ENCODE measurements at places on chromosomes 6 and 20. TPM values are rescaled to one million over a fixed set of nuclear protein-coding genes. Genes with fewer than 3 reads are reported as not detected.
A peak's percentile ranks its signal among the peaks of the same experiment; 100 is the strongest.

- DNase-seq, result no peak
- H3K27me3 ChIP-seq, result no peaks in the 10 kb centered on the region
- no peak overlapping the region for H3K4me3 ChIP-seq
- no peaks in the 10 kb centered on the region for H3K36me3 ChIP-seq
- no peaks in the 10 kb centered on the region for H3K4me1 ChIP-seq
- no peak overlapping the region for H3K27ac ChIP-seq
Measured at GRCh38 chr6:99980741-99981140, 13.3 kb downstream of the MCHR2 start.

GRCh38 chr6:98847779-98848538, 13.6 kb downstream of the POU3F2 start:
- no peak for DNase-seq
- H3K27me3 ChIP-seq, result peaks cover 76% of the 10 kb centered on the region
- H3K4me1 ChIP-seq, result peaks cover 35% of the 10 kb centered on the region
- H3K36me3 ChIP-seq, result no peaks in the 10 kb centered on the region
- H3K4me3 ChIP-seq, result peak overlapping the region; percentile 33

DNA sequence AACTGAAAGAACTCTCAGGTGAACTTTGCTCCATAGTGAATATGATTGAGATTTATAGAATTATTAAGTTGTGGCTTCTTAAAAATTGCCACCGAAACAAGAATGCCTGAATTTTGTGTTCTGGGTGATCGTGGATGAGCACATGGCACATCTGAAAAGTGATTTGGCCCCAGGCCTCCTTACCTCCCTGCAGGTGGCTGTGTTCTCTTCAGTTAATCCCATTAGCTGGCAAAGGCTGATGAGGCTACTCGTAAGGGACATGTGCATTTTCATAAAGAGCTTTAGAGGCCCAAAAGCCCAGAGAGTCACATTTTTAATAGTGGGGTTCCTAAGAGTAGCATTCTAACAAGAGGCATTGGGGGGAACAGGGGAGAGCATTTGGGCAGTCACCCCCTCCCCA, 22.6 kb downstream of the GNAS start:
- no peaks in the 10 kb centered on the region for H3K4me1 ChIP-seq
- H3K27me3 ChIP-seq, result no peaks in the 10 kb centered on the region
- H3K4me3 ChIP-seq, result no peak overlapping the region
- H3K27ac ChIP-seq, result no peak overlapping the region
- H3K36me3 ChIP-seq, result no peaks in the 10 kb centered on the region

GRCh38 chr20:62814060-62814708, 2.7 kb upstream of the COL9A3 start:
- peaks cover 46% of the 10 kb centered on the region for H3K4me1 ChIP-seq
- peaks cover 41% of the 10 kb centered on the region for H3K27me3 ChIP-seq
- H3K36me3 ChIP-seq, result peaks cover 48% of the 10 kb centered on the region
- H3K27ac ChIP-seq, result no peak overlapping the region

CST4 gene
- total RNA-seq, result not detected

BPIFA1 gene
- total RNA-seq, result not detected

TAF4 gene
- total RNA-seq, result 27.9 TPM

FNDC1 gene
- total RNA-seq, result not detected

- DNase-seq, result no peak
- peaks cover 98% of the 10 kb centered on the region for H3K36me3 ChIP-seq
- no peak overlapping the region for H3K27ac ChIP-seq
- no peak overlapping the region for H3K4me3 ChIP-seq
- H3K27me3 ChIP-seq, result no peaks in the 10 kb centered on the region
Measured at GRCh38 chr20:63281742-63282665, 9.4 kb downstream of the ARFGAP1 start.

- H3K4me1 ChIP-seq, result no peaks in the 10 kb centered on the region
- DNase-seq, result no peak
- no peaks in the 10 kb centered on the region for H3K36me3 ChIP-seq
- H3K27ac ChIP-seq, result no peak overlapping the region
Measured at GRCh38 chr6:52691718-52692117, 20.8 kb downstream of the TMEM14A start.

- H3K27me3 ChIP-seq, result no peaks in the 10 kb centered on the region
- peaks cover 41% of the 10 kb centered on the region for H3K4me1 ChIP-seq
- no peak overlapping the region for H3K4me3 ChIP-seq
- no peak for DNase-seq
- H3K36me3 ChIP-seq, result no peaks in the 10 kb centered on the region
Measured at GRCh38 chr6:143401068-143401446, 49.4 kb downstream of the ADAT2 start.

E2F1 gene
- total RNA-seq, result 3.5 TPM
